Urinary bladder (tissue), 4 donors: ENCODE measurements at places on chromosomes 6 and 20. TPM values are rescaled to one million over a fixed set of nuclear protein-coding genes. Genes with fewer than 3 reads are reported as not detected.

GRCh38 chr20:25160897-25161296 lies 34.6 kb upstream of the ENTPD6 start:
- DNase-seq: no peak

GRCh38 chr20:49896204-49896603 lies 19.1 kb downstream of the SPATA2 start:
- DNase-seq: no peak

GRCh38 chr6:133343220-133343619 lies 102.1 kb downstream of the EYA4 start:
- no peak for DNase-seq

GRCh38 chr6:101477436-101477835 lies 83.9 kb downstream of the GRIK2 start:
- DNase-seq: no peak

DNA sequence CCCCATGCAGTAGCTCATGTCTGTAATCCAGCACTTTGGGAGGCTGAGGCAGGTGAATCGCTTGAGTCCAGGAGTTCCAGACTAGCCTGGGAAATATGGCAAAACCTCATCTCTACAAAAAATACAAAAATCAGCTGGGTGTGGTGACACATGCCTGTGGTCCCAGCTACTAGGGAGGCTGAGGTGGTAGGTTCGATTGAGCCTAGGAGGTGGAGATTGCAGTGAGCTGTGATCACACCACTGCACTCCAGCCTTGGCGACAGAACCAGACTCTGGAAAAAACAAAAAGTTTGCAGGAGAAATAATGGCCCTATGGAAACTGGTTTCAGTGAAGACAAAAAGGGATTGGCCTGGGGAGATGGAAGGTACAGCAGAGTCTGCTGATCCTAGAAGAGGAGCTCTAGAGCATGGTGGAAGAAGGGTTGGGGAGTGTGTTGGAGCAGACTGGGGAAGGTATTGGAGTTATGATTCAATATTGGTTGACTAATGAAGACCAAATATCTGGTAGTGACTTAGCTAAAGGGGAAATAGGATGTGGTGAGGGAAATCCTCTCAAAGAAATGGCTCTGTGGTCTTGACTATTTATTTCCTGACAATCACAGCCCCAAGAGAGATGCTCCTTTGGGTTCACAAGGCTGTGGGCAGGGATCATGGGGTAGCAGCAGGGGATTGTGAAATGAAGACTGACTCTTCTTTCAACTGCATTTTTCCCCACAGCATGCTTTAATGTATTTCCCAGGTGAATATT lies 281.9 kb downstream of the UTRN start:
- DNase-seq: no peak

- no peak for DNase-seq
Measured at GRCh38 chr6:29696147-29697125, 15.5 kb upstream of the ZFP57 start.

The TRMT11 gene
- 14.9 TPM for polyA plus RNA-seq

The ACTL10 gene
- polyA plus RNA-seq: 2.5 TPM
